ENCODE measurements at places on chromosomes 7 and 10.

DNA sequence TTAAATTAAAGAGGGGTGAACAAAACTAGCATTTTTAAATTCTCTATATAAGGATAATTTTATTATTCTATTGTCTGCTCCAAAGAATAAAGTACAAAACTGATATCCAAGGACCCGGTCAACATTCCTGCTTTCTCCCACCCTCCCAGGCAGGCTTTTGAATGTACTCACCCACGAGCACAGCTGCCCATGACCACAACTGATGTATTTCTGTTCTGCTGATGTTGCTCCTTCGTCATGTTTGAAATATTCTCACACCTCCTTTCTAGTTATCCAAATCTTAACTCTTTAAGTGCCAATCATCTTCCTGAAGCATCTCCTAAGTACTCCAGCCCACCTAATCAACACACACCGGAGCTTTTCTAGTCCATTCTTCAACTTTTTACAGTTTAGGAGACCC lies 46.7 kb downstream of the CALD1 start:
- no peak for DNase-seq

DNA sequence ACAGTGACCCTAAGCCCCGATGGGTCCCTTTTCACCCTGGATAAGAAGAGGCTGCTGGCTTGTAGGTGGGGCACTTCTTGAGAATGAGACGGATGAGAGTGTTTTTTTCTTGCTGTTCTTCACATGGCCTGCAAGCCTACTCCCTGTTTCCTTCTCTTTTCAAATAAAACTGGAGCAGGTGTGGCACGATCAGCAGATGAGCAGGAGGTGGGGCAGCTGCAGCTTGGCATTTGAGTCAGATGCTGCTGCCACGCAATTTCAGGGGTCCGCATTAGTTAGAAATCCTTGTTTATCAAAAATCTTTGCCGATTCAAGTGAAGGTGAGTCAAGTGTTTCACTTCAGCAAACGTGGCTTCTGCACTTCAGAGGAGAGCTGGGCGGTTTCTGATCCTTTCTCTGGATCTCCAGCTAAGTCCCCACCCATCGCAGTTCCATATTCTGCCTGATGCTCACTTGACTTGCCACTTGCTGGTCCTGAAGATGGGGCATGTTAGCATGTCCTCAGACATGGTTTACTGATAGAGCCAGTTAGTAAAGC lies 20.8 kb downstream of the WDFY4 start:
- DNase-seq: no peak

- DNase-seq: no peak
These were observed 311.8 kb upstream of the IMMP2L start for GRCh38 chr7:111873963-111874690.

GRCh38 chr10:59823111-59823510 lies 69.9 kb upstream of the MRLN start:
- DNase-seq: no peak

DNA sequence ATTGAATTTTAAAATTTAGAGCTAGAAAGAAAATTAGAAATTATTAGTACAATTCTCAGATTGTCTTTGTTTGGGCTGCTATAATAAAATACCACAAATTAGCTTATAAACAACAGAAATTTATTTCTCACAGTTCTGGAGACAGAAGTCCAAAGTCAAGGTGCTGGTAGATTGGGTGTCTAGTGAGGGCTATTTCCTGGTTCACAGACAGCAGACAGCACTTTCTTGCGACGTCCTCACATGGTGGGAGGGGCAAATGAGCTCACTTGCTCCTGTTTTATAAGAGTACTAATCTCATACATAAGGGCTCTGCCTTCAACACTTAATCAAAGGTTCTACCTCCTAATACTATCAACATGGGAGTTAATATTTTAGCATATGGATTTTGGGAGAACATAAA lies 134.1 kb downstream of the MDFIC start:
- no peak for DNase-seq

DNA sequence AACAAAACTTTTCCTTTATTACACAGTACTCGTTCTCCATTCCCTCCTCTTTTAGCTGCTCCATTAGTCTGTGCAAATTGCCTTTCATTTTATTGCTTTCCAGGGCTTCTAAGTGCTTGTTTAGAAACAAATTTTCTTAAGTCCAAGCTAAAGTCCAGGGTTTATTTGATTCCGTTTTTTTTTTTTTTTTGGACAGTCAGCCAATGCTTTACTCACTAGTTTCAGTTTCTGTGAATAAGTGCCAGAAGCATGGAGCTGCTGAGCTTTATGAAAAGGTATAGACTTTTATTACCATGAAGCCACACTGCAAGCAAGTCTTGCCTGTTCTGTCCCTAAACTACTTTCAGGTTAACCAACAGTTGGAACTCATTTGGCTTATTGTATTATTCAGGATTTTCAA lies 455.0 kb downstream of the GFRA1 start:
- no peak for DNase-seq

DNA sequence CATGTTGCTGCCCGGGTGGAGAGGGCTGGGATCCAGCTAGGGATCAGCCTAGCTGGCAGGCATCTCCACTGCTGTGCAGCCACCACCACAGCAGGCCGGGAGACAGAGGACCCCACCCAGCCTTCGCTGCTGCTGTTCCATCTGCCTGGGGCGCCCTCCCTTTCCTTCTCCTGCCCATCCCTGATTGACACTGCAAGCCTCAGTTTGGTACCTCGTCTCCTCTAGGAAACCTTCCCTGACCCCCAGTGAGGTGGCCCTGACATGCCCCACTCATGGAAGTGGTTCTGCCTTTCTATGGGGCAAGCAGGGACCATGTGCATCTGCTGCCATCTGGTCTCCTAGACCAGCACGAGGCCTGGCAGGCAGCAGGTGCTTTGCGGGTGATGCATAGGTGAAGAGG lies 30.4 kb upstream of the DPYSL4 start:
- DNase-seq: no peak

- no peak for DNase-seq
These were observed 208.5 kb downstream of the EXOC4 start for GRCh38 chr7:133461421-133461820.

GRCh38 chr7:107206136-107206535 lies 37.3 kb downstream of the HBP1 start:
- no peak for DNase-seq

DNA sequence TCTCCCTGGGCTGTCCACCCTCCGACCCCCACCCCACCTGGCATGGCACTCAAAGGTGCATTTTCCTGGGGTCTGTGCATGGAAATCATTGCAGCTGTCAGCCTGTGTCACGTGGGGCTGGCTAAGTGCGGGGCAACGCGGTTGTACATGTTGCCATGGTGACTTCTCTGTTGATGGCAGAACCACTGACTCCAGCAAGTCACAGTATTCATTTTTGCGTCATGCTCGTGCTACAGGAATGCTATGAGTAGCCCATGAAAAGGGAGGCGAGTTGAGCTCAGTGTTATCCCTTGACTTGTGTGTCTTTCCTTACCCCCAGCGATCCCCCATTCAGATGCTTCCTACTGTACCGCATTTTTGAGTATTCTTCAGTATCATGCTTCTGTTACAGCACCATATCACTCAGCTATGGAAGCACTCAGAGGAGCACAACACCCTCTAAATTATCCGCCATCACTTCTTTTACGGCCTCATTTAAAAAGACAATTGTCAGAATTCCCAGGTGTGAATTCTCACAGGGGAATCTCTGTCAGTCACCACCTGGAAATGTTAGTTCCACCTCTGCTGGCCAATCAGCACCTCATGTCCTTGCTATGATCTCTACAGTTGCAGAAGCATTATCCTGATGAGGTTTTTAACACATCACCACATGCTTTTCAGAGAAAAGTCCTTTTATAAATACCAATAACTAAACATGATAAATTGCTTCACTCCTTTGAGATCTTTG lies 194.4 kb upstream of the C7orf33 start:
- no peak for DNase-seq

- DNase-seq: no peak
These were observed 179.3 kb downstream of the TFEC start for GRCh38 chr7:115851291-115851690.

- no peak for DNase-seq
These were observed 686 bp downstream of the AASS start for GRCh38 chr7:122143376-122143750.

DNA sequence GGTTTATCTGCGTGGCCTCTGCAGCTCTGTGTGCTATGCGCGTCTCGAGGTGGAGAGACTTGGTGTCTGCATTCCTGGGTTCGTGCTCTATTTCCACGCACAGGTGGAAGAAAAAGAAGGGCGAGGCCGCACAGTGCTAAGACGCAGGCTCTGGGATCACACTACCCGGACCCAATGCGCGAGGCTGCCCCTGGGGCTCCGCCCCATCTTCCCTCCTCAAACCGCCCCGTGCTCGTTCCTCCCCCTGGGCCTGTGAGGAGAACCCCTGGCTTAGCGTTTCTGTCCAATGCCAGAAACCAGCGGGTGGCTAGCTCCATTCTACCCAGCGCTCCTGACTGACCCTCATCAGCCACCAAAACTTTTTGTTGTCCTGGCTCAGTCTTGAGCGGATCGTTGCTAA lies 143.1 kb downstream of the DYNC2I1 start:
- DNase-seq: no peak

DNA sequence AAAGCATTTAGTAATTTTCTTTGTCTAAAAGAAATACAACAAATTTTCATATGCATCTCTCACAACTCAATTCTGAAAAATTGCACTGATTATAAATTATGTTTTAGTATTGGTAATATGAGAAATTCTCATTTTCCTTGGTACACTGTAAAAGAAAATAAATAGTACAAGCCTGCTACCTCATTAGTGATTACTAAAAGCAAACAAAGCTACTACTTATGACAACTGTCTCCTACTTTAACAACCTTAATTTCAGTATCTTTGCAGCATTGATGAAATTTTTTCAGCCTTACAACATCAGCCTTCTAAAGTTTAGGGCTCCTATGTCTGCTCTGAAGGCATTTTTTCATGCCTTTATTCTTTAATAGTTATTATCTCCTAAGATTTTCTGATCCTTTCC lies 65.7 kb downstream of the MINDY3 start:
- DNase-seq: no peak

- no peak for DNase-seq
These were observed 10.1 kb downstream of the OTUD1 start for GRCh38 chr10:23448802-23449570.

DNA sequence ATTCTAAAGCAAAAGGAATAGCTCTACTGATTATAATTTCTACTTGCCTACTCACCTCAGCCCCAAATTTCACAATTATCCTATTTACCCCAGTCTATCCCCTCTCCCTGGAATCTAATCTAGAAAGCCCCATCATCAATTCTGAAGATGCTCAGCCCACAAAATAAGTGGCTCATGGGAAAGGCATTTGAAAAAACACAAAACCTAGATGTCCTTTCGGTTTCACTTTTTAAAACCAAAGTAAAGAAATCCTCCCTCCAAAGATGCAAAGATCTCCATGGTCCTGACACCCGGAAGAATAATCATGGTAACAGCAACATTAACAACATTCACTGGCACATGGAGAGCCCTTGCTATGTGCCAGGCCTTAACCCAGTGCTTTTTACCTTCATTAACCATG lies 224.8 kb downstream of the FGFR2 start:
- no peak for DNase-seq

DNA sequence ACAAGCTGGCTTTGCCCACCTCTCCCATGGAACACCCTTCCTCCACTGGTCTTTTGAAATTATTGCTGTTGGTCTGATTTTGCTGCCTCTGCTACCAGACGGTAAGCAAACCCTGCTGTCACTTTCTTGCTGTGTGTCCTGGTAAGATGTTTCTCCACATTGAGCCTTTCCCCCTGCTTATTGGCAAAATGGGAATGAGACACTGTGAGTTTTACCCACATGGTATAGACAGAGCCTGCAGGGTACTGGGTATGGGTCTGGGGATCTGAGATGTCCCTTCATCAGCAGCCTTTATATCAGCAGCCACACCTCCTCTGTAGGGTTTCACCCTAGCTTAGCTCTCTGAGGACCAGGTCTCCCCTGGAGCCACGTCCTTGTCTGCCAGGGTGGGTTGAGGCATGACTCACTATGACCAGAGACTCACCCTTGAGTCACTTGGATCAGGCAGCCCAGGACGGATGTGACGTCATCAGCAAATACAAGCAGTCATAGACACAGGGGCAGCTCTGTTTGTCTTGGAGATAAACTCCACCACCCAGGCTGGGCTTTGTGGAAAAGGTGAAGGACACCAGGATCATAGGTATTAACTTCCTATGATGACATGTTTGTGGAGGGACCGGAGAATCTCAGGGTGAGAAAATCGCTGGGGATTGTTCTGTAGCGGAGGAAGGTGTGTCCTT lies 17.9 kb upstream of the BAIAP2L1 start:
- DNase-seq: no peak

DNA sequence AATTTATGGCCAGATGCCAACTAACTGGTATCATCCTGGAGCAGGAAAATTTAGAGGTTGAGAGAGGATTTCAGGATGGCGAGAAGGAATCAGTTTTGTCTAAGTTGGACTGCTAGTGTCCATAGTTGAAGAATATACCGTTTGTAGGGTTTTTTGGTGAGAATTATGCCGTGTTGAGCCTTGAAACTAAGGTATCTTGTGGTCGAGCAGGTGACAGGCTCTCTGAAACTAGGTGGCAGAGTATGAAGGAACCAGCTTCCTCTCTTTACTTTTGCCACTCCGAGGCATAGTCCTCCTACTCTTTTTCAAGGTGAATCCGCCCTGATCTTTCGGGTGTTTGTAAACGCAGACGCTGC lies 9.7 kb downstream of the MDFIC start:
- no peak for DNase-seq

GRCh38 chr7:27532314-27532713 lies 130.4 kb downstream of the HIBADH start:
- no peak for DNase-seq

DNA sequence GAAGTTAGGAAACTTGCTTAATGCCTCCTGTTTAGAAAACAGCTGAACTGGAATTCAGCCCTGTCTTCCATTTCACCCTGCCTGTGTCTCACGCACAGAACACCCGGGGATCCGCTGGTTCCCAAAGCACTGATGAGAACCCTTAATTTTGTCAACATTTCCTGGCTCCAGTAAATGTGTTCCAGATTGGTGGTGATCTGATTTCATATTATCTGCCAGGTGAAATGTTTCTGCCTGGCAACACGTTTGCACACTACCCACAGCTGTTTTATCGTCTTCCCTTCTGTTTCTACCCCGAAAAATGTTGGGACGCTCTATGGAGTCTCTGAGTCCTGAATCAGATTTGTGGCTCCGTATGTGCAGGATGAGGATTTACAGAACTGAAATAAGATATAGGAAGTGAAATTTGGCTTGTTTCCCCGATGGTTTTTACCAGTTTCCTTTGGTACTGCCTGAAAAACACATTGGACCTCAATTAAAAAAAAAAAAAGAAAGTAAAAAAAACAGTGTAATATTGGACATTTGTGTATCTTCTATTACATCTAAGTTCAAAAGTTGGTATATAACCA lies 29.0 kb downstream of the MRC1 start:
- no peak for DNase-seq

- DNase-seq: no peak
These were observed 176.9 kb downstream of the CHN2 start for GRCh38 chr7:29371472-29371871.

- no peak for DNase-seq
These were observed 111.3 kb downstream of the SLIT1 start for GRCh38 chr10:97074256-97075145.

DNA sequence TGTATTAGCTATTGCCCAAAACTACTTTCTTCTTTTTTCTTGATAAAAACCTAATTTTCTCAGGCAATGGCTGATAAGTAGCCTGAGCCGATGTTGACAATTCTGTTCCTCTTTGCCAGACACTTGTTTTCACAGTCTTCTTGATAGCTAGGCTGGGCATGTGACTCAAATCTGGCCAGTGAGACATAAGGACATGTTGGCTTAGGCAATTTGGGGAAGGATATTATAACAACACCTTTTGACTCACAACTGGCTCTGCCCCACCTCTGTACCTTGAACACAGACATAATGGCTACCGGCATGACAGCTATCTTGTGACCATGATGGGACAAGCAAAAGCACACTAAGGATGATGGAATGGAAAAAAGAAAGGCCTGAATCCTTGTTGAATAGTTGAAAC lies 72.9 kb upstream of the GPR22 start:
- DNase-seq: no peak

Data from stimulated activated CD8-positive, alpha-beta memory T cell treated with anti-CD3 and anti-CD28 coated beads, Interleukin-2, amount 100 ng/mL, for 1 hour (primary cell).